ENCODE measurements at places on chromosomes 6 and 20. TPM values are rescaled to one million over a fixed set of nuclear protein-coding genes. Genes with fewer than 3 reads are reported as not detected.

DNA sequence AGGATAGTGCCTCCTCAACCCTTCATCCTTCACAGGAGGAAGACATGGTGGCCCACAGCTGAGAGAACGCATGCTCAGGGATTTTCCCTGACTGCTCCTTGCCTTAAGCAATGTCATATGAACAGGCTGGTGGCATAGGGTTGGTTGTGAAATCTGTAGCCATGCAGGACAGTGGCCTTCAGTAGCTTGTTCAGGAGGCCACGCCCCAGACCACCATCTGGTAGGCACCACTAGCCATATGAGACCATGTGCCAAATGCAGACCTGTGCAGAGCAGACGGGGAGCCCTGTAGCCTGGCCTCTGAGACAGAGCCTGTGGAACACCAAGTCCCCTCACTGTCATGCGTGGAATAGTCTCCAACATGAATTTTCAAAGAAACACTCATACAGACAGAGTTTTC is 76.5 kb downstream of the ADTRP start:
- no peaks in the 10 kb centered on the region for H3K27me3 ChIP-seq
- no peak for DNase-seq
- no peak overlapping the region for H3K27ac ChIP-seq
- no peak overlapping the region for H3K4me3 ChIP-seq
- no peaks in the 10 kb centered on the region for H3K36me3 ChIP-seq

- H3K27me3 ChIP-seq = no peaks in the 10 kb centered on the region
- no peak overlapping the region for H3K4me3 ChIP-seq
- no peak overlapping the region for H3K27ac ChIP-seq
- no peaks in the 10 kb centered on the region for H3K4me1 ChIP-seq
- H3K36me3 ChIP-seq = no peaks in the 10 kb centered on the region
These were observed 20.9 kb upstream of the SRF start for GRCh38 chr6:43150051-43150751.

DNA sequence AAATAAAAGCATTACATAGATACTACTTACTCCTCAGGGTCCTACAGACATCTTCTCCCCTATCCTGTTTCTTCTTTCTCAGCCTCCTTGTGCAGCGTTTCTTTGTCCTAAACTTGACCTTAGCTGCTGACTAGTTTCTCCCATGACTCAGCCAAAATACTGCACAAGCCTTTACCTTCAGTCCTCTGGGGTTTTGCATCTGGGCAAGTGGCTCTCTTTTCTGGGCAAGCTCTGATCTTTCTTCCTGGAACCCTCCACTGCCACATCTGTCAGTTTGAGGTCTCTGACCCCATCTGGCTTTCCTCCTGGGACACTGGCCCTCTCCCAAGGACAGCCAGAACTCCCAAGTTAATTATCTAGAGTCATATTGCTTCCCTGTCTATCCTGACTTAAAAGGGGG is 838.4 kb downstream of the DHX35 start:
- no peaks in the 10 kb centered on the region for H3K27me3 ChIP-seq
- H3K36me3 ChIP-seq = no peaks in the 10 kb centered on the region
- H3K27ac ChIP-seq = no peak overlapping the region
- DNase-seq = no peak

- H3K27ac ChIP-seq = no peak overlapping the region
- no peak overlapping the region for H3K4me3 ChIP-seq
- peaks cover 9% of the 10 kb centered on the region for H3K4me1 ChIP-seq
- no peaks in the 10 kb centered on the region for H3K27me3 ChIP-seq
- DNase-seq = no peak
These were observed 187.8 kb downstream of the OGFRL1 start for GRCh38 chr6:71476371-71476770.

The DDO gene
- not detected for total RNA-seq

The RNF144B gene
- 2.1 TPM for total RNA-seq

Measured in HCT116 (cell line).